Chondrocyte (in vitro differentiated cells): ENCODE measurements at places on chromosomes 16 and 17.

- no peak for DNase-seq
These were observed 85.8 kb downstream of the MRC2 start for GRCh38 chr17:62713086-62713881.

- DNase-seq: no peak
These were observed 1.1 kb upstream of the STUB1 start for GRCh38 chr16:678858-679813.

DNA sequence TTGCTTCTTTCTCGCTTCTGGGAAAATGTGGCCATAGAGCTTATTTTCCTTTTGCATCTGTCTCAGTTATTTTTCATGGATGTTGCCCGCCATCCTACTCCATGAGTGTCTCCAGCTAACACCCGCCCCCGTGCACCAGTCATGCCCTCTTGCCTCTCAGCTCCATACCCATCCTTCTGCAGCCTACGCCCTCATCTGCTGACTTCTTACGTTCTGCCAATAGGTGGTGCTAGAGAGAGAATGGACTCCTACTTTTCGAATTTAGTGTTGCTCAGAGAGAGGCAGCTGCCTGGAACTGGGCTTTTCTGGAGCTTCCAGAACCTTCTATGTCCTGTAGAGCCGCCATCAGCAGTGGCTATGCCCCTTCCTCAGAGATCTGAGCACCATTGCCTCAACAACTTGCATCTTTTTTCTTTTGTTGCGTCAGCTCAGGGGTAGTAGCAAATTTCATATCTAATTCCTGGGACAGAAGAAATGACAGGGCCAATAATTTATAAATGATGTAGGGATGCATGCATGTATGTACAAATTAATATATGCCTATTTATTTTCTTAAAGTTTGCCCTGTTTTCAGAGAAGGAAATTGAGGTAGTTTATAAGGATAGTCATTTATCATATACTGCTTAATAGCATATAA lies 119.7 kb upstream of the MYOCD start:
- no peak for DNase-seq

GRCh38 chr17:52036416-52036815 lies 122.1 kb downstream of the CA10 start:
- DNase-seq: no peak

- DNase-seq: peak; percentile 62
These were observed 98.5 kb downstream of the ZNF778 start for GRCh38 chr16:89315791-89316581.
